ENCODE measurements at places on chromosomes 5 and 9.
A peak's percentile ranks its signal among the peaks of the same experiment; 100 is the strongest.

DNA sequence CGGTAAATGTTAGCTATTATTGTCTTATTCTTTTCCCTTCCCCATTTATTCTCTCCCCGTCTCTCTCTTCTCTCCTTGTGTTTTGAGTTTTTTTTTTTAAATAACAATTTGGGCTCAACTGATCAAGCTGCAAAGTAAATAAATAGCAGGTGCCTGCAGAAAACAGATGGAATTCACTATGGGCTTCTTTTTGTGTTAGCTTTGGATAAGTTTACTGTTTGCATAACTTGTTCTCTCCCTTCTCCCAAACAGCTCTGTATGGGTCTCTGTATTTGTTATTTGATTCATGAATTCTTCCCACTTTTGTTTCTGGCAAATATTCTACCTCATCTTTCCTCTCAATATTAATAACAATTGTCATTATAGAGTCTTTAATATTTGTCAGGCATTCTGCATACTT is 111.8 kb upstream of the ASTN2 start:
- DNase-seq: no peak

DNA sequence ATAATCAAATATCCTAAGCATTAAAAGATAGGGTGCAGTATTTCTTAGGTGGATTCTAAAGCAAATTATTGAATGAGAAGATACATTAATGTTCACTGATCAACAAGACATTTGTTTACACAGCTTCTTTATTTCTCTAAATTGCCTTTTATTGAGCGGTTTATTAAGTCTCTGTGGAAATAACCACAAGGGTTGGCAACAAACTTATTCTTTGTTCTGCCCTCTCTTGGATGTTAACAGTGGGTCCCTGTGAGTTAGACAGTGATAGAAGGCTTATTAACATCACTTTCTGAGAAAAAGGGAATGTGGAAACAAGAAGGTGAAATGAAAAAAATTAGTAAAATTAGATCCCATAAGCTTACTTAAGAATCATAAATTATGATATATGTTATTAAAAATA is 82.7 kb upstream of the C6 start:
- no peak for DNase-seq

GRCh38 chr9:80492221-80492620 is 920.5 kb downstream of the TLE4 start:
- DNase-seq: no peak

DNA sequence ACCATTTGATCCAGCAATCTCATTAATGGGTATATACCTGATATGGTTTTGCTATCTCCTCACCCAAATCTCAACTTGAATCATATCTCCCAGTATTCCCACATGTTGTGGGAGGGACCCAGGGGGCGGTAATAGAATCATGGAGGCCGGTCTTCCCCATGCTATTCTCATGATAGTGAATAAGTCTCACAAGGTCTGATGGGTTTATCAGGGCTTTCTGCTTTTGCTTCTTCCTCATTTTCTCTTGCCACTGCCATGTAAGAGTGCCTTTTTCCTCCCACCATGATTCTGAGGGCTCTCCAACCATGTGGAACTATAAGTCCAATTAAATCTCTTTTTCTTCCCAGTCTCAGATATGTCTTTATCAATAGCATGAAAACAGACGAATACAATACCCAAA is 74.5 kb upstream of the APC start:
- DNase-seq: no peak

DNA sequence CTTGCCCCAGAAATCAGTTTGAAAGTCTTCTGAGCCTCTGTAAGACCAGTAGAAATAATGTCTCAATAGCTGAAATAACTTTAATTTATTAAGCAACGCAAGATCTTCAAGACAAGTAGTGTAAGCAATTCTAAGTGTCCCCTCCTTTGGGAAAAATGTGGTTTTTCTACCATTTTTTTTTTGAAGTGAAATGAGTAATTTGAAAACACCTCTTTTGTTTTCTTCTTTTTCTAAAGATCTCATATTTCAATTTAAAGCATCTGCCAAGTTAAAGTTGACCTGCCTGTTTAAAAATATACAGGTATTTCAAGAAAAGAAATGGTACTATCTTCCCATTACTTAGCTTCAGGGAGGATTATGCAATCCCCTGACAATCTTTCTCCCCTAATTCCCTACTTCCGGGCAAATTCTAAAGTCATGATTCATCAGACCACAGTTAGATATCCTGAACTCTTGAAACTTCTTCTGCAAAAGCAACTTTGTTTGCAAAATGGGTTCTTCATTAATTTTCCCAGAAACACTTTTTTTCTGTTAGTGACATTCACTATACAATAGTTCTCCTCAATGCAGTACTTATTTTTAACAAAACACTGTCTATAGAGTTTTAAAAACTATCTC is 7.8 kb upstream of the ANXA1 start:
- DNase-seq: no peak

GRCh38 chr5:113202746-113203716 is 226.4 kb downstream of the DCP2 start:
- DNase-seq: no peak

DNA sequence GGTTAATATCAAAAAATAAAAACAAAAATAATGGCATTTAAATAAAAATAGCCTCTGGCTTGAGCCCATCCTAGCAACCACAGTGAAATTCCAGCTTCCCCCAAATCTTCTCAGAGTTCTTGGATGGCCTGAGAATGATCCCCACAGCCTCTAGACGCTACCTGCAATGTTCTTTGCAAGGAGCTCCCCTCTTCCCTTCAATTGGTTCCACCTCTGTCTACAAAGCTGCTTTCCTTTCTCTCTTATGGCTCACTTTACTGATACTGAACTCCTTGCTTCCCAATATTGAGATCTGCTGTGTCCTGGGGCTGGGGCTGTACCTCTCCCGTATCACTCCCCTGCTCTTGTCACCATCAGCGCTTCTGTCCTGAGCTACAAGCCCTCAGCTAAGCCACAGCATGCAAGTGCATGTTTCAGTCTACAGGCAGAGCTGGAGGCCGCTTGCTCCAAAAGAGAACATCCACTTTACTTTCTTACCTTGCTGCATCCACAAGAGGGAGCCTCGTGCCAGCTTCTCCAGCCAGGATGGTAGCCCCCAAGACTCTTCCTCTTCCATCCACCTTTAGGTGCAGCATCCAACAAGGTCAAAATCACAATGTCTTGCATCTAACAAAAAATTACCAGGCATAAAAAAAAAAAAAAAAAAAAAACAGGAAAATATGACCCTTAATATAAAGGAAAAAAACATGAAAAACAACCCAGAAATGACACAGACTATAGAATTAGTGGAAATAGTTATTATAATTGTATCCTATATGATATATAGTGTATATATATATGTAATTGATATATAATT is 57.4 kb upstream of the PRSS3 start:
- no peak for DNase-seq

DNA sequence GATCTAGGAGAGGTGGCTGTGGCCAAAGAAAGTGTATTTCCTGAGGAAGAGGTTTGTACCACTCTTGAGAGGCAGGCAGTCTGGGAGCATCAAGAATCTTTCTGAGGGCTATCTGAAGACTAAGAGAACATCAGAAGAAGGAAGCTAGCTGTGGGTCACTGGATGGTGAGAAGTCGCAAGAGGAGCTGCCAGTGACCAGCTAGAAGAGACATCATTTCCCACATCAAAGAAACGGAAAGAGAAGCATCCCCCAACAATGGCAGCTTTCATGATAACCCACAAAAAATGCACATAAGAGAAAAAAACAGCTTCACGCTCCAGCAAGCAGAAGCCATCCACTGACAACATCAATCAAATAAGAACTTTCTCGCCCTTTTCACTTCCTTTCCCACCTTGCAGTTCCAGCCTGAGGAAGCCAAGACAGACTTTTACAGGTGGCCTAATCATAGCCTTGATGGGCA is 25.0 kb upstream of the CEP78 start:
- peak; percentile 44 for DNase-seq

- no peak for DNase-seq
Observed at GRCh38 chr5:169395136-169395535, 94.2 kb upstream of the SLIT3 start.

DNA sequence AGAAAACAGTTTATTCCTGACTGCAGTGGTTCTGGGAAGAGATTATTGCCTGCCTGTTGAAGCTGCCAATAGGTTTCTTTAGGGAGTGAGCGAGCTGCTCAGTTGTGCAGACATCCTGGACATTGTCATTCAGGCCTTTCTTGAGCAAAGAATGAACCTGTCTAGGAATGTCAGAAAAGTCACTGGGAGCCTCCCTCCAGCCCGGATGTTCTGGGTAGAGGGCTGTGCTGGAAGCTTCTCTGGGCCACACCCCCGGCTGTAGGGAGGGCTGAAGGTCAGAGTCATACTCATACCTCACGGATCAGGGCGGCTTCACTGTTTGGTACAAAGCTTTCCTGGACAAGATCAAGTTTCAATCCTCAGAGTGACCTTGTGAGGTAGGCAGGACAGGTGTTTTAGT is 33.4 kb upstream of the TBC1D2 start:
- DNase-seq: no peak

GRCh38 chr5:171207256-171207847 is 101.7 kb upstream of the TLX3 start:
- DNase-seq: peak; percentile 35

DNA sequence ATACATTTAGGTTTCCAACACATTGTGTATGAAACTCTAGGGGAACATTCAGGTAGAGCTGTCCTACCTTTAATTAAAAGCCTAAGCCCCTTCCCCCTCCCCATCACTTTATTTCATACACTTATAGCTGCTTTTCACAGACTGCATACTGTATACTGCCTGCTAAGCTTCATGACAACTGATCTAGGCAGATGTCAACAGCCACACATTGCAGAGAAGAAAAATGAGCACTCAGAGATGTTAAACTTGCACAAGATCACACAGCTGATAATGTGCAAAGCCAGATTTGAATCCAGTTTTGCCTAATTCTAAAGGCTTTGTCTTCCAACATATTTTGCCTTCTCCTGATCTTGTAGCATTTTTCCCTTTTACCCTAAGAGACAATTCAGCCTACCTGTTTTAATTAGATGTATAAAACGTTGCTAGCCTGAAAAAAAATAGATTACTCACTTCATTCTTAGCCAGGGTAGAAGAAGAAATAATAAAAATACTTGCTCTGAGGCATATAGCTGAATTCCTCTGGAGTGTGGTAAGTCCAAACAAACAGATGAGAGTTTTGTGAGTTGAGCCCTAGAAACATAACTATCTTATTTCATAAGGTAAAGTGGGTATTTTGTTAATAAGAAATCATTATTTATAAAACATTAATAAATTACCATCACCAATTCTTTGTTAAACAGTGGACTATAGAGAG is 56.9 kb upstream of the CAST start:
- no peak for DNase-seq

- no peak for DNase-seq
Observed at GRCh38 chr5:157345485-157345884, 79.6 kb downstream of the CYFIP2 start.

GRCh38 chr5:135759149-135759784 is 75.2 kb upstream of the SLC25A48 start:
- no peak for DNase-seq

DNA sequence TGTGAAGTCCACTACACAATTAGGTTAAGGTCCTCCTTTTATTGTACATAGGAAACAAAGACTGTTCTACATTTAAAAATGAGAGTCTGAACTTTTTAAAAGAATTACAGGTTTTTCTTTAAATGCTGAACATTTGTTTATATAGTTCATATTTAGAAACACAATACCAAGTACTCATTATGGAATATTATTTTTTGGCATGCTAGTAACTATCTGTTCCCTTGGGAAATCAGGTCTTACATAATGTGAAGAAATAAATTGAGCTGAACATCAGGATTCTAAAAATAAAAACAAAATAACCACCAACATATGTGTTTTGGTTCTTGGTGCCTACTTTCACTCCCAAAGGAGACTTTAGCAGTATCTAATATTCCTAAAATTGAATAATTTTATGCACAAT is 230.5 kb upstream of the IZUMO3 start:
- no peak for DNase-seq

- no peak for DNase-seq
Observed at GRCh38 chr9:87378676-87379075, 119.0 kb upstream of the DAPK1 start.

DNA sequence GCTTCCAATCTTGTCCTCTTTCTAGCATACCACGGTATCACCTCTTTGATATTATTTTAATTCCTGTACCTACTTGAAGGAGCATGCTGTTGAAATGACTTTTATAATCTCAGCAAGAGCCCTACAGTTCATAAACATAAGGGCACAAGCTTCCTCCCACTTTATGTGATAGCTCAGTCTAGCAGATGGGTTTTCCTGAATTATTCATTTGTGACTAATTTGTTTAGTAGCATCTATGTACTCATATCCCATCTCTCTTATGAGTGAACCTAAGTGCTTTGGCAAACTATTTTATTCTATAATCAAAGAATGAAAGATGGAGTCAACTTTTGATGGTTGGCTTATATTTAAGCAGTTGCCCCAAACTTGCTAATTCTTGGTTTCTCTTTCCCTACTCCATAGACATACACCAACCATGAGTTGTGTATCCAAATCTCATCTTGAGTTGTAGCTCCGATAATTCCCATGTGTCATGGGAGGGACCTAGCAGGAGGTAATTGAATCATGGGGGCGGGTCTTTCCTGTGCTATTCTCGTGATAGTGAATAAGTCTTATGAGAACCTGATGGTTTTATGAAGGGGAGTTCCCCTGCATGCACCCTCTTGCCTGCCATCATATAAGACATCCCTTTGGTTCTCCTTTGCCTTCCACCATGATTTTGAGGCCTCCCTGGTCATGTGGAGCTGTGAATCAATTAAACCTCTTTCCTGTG is 17.7 kb downstream of the TXNDC8 start:
- no peak for DNase-seq

- no peak for DNase-seq
Observed at GRCh38 chr9:6408320-6408719, 4.7 kb upstream of the UHRF2 start.

DNA sequence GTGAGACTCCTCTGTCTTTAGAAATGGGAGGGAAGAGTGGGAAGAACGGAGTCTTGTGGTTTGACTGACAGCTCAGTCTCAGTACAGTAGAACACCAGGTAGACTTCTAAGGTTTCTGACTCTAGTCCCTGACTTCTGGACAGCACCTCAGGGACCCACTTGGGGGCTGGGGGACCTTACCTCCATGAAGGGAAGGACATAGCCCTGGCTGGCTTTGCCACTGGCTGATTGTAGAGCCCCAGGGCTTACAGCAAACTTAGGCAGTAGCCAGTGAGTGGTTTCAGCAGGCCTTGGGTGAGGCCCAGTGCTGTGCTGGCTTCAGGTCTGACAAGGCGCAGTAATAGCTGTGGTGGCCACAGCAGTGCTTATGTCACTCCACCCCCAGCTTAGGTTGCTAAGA is 290.0 kb upstream of the PRR16 start:
- DNase-seq: no peak

- DNase-seq: no peak
Observed at GRCh38 chr5:59591162-59591561, 302.4 kb downstream of the PDE4D start.

GRCh38 chr9:35357116-35357515 is 132.8 kb upstream of the RUSC2 start:
- DNase-seq: no peak

DNA sequence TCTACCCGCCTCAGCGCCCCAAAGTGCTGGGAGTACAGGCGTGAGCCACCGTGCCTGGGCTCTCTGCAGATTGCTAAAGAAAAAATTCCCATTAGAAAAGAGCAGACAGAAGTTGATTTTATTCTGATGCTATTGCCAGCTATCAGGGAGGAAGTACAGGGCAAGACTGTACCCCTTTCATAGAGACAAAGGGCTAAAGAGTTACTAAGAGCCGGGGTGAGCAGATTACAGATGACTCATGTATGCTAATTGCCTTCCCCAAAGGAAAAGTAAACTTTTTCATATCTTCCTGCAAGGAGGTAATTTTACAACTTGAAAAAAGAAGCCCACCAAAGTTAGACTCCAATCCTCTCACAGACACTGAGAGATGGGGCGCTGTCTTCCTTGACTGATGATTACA is 42.3 kb upstream of the MCTP1 start:
- DNase-seq: no peak

- DNase-seq: no peak
Observed at GRCh38 chr9:74729136-74729695, 158.5 kb downstream of the TRPM6 start.

All from CD4-positive, alpha-beta T cell treated with Interleukin-1 beta for 1 hour (primary cell).